Activated CD4-positive, alpha-beta T cell treated with anti-CD3 and anti-CD28 coated beads, Interleukin-2, Interleukin-6, amounts not matched to agents 100 ng/mL and 50 ng/mL, durations not matched to agents 16 hours and 8 hours (primary cell): ENCODE measurements at places on chromosomes 6 and 20.

DNA sequence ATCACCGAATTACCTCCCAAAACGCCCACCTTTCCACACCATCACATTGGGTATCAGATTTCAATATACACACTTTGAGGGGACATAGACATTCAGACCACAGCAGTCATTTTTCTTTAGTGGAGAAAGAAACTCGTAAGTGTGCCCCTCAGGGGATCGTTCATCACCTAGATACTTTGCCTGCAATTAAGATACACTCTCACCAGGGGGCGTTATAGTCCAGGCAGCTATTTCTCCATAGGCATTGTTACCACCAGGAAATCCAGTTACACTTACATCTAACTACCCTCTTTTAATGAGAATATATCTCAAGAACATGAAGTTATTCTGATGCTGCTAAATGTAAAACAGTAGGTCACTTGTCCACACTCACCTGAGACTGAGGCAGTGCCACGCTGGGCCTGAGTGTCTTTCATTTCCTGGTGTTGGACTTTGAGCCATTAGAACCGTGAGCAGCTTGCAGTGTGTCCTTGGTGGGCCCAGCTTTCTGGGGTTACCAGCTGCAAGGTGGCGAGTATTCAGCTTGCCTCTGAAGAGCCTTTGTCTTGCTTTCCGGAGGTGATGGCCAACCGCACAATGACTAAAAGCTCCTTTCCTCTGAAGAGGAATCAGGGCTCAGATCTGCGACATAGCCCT is 35.1 kb upstream of the UNC93A start:
- no peak for DNase-seq

GRCh38 chr6:41587131-41587879 is 41.1 kb downstream of the FOXP4 start:
- no peak for DNase-seq

DNA sequence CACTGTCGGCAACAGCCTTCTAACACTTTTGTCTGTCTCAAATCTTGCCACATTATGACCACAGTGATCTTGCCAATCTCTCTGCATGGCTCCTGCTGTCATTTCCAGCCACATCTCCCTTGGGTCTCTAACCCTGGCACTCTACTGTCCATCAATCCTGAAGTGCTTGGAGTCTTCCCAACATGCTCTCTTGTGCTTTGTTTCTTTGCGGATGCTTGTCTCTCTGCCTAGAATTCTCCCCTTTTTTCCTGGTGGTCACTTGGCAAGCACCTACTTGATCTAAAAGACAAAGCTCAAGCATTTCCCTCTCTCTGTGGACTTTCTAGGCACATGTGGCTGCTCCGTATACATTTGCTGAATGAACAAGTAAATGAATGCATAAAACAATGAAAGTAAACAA is 290.7 kb upstream of the MAP3K7 start:
- DNase-seq: no peak

- DNase-seq: no peak
Observed at GRCh38 chr6:45566882-45567281, 189.1 kb upstream of the SUPT3H start.

DNA sequence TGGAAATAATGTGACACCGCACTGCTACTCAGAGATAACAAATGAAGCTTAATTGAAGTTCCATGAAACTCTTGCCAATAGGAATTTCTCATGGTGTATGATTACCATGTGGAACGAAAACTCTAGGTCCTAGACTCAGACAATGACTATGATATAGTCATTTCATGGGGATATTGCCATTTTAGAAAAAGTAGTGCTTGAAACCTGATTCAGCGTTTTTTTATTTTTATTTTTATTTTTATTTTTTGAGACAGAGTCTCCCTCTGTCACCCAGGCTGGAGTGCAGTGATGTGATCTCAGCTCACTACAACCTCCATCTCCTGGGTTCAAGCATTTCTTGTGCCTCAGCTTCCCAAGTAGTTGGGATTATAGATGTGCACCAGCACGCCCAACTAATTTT is 253.9 kb downstream of the FARS2 start:
- no peak for DNase-seq

DNA sequence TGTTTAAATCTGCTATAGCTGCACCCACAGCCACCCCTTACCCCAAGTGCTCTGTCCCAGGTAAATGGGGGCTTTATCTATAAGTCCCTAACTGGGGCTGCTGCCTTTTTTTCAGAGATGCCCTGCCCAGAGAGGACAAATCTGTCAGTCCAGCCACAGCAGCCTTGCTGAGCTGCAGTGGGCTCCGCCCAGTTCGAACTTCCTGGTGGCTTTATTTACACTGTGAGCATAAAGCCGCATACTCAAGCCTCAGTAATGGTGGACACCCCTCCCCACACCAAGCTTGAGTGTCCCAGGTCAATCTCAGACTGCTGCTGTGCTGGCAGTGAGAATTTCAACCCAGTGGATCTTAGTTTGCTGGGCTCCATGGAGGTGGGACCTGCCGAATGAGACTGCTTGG is 505.2 kb downstream of the CBLN4 start:
- no peak for DNase-seq

DNA sequence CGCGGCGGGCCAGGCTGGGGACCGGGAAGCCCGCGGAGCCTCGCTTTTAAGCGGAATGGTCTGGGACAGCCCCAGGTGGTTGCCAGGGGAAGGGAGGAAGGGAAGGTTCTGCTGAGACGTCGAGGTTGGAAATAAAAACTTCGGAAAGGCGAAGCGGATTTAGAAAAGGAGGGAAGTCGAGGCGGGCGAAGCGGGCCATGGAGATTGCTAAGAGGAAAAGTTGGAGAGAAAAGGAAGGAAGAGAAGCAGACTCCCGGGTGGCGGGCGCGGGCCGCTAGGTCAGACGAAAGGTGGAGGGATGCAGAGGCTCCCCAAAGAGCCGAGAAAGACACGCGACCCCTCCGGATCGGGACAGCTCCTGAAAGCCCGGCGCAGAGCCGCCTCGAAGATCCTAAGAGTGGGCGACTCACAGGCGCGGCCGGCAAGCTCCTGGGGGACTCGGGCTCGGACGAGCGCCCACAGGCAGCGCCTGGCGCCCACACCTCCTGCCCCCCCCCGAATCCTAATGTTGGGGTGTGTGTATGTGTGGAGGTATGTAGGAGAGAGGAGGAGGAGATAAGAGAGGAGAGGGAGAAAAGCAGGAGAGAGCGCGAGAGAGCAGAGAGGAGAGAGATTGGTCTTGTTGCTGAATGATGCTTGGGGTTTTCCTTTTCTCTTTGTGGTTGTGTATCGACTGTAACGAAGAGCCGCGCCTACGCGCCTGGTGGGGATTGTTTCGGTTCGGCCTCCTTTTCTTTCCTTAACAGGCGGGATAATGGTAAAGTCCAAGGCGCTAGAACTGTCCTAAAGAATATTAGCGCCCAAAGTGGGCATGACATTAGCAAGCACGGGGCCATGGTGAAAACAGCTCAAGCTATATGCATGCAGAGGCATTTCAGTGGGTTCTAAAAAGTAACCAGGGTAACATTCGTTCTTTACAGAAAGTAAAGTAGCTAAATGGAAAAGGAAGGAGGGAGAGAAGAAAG is 1.5 kb downstream of the TFAP2B start:
- DNase-seq: no peak

GRCh38 chr6:111865909-111866546 is 7.2 kb downstream of the FYN start:
- DNase-seq: no peak

DNA sequence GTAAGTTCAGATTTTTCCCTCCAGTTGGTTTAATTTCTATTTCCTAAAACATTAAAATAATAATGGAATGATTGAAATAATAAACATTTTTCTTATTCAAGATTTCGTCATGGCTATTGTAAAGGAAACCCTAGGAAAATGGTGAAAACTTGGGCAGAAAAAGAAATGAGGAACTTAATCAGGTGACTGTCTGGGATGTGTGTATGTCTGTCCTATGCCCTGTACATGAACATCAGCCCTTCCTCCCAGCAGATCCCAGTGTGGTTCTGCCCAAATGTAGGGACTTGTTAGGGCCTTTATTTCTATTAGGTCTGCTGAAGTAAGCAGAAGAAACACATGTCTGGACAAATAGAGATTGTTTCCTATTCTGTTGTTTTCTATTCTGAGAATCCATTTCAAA is 13.1 kb downstream of the RIOK1 start:
- DNase-seq: no peak

DNA sequence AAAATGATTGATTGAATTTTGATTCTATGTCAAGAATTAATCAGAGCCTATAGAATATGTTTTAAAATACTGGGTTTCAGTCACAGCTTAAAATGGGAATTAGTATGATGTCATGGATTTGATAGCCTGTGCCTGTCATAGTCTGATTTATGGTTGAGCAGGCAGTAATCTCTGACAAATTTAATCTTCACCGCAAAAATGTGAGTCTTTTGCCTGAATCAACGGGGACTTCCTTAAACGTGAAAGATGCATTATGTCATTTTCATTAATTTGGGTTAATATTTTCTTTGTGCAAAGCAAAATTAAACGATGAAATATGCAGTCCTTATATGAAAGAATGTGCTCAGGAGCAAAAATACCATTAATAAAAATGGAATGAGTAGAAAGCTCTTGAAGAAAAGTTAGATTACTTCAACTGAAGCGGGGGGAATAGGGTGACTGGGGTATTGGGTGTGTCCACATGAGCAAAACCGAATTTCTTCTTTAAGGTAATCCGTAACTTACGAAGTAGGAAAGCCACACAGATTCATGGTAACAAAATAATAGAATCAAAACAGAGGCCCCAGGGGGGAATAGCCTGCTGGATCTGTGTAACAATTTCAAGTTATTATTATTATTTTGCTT is 339.6 kb upstream of the NOX3 start:
- DNase-seq: no peak

DNA sequence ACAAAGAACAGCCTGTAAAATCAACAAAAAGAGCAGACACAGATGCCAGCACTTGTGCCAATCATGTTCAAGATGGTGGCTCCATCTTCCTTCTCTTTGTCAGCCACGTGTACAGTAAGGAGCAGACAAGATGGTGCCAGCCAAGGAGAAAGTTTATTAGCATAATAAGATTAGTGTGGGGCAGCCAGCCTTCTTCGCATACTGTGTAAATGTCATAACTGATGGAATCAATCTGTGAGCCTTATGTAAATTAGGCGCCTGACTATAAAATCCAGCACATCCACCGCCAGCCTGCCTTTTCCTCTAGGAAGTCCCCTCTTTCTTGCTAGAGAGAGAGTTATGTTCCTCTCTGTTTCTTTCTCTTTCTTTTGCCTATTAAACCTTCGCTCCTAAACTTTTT is 99.7 kb upstream of the RALGAPA2 start:
- DNase-seq: no peak

DNA sequence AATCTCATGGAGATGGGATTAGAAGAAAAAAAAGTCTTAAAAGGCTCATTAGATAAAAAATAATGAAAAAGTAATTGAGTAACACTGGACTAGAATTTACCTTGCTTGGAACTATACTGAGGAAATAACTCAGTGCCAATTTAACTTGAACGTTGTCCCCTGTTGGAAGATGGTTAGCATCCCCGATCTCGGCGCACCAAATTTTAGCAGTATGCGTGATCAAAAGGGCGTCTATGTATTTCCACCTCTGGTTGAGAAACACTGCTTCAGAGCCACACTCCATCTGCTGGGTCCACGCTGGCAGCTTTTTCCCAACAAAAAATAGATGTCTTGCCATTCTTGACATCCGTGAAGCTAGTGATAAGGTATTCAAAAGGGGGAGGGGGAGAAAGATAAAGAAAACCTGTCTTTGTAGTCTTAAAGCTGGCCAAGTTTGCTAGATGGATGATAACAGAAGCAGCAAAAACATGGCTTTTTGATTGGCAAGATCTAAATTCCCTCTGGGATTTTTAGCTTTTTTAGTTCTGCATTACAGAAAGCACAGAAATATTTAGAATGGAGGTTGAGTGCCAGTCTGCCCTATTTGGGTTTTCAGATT is 6.4 kb downstream of the HINT3 start:
- no peak for DNase-seq

- DNase-seq: no peak
Observed at GRCh38 chr6:147950623-147950987, 392.0 kb upstream of the SASH1 start.
